SK-N-SH (cell line): ENCODE measurements at places on chromosomes 7 and 10.

DNA sequence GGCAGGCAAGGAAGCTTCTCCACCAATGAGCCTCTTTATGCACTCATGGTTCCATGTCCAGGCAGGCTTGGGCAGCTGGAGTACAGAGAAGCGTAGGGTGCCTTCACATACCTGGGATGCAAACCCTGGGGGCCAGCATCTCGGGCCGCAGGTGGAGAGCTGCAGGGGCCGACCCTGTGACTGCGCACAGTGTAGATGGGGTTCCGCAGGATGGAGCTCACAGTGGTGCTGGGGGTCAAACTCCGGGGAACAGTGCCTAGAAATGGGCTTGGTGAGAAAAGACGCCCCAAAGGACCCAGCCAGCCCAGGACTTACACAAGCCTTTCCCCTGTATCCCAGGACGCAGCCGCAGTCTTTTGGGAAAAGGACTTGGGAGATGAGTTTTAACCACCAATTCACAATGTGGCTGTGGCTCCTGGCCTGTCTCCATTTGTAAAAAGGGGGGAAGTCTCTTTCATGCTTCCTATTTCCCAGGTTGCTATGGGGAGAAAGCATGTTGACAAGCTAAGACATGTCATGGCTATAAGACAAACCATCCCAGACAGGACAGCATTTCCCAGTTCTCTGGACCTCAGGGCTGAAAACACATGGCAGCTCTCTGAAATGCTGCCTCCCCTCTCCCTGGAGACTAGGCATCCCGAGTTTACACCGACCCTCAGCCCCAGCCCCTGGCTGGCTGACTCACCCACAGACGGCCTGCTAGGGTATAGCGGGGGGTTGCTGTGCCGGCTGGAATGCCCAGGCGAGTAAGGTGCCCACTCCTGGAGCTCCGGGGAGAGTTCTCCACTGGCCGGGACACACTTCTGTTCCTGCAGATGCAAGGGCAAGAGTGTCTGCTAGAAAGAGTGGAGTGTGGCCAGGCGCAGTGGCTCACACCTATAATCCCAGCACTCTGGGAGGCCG, 107.1 kb downstream of the DLG5 start:
- no peak for DNase-seq

DNA sequence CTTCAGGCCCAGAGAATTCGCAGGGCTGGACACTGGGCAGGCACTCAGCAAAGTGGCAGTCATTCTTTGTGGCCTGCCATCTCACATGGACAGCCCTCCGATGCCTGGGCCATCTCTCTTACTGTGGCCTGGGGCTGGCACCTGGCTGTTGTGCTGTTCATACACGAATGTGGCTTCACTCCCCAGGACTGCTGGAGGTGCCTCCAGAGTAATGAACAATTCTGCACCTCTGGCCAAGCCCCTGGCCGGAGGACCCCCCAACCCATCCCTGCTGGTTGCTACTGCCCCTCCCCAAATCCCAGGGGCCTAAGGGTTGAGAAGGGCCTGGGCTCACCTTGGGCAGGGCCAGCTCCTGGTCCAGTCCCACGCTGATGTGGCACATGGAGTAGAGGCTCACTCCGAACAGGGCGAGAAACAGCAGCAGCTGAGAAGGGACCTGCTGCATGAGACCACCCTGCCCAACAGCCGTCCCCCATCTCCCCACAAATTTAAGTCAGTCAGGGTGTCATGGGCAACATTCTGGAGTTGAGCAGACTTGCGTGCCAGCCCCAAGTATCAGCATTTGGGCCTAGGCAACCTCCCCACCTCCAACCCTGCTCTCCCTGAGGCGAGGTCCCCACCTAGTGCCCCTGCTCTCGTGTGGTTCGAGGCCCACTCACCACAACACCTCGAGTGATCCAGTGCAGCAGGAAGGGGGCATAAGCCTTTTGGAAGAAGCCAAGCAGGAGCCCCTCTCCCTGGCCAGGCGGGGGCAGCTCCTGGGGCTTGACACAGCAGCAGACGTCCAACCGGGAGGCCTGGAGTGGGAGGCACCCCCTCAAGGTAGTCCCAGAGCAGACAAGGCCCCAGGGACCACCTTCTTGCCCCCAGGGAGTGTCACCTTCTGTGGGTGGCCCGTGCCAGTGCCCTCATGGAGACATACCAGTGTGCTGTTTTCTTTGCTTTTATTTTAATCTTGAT, 9.4 kb downstream of the NPC1L1 start:
- no peak for DNase-seq

- DNase-seq, result no peak
These were observed 3.1 kb upstream of the STEAP4 start for GRCh38 chr7:88309819-88310218.

DNA sequence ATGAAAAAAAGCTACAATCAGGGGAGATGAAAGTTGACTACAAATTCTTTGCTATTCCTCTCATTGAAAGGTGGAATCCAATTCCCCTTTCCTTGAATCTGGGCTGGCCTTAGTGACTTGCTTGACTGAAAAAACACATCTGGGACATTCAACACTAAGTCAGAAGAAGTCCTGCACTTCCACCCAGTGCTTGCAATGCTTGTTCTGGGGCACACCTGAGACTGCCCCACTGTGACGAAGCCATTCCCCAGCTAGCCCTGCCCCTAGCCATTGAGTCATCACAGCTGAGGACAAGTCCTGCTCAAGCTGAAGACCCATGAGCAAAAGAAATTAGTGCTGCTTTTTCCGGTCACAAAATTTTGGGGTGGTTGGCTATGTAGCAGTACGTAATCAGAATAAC, 19.2 kb upstream of the GRID1 start:
- DNase-seq, result no peak

DNA sequence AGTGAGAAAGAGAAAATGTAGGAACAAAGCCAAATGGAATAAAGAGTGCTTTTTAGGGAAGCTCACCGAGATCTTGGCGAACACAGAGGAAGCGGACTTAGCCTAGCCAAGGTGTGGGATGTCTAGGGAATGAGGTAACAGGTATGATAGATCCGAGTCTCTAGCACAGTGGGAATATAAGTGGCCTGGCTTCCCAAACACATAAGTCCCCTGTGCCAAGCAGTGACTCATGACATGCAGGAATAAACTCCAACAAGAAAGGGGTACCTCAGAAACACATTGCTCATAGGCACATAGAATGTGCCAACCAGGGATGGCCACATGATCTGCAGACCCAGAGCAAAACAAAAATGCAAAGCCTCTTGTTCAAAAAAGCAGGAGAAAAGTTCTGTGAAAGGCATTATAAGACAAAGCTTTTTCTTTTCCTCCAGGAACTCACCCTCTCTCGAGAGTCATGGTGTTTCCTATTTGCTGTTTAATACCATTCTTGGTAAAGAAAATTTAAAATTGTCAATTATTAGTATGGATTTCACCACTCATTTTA, 542.5 kb downstream of the GATA3 start:
- DNase-seq, result no peak

- DNase-seq, result no peak
These were observed 65.2 kb downstream of the ZMYND11 start for GRCh38 chr10:200405-200804.

DNA sequence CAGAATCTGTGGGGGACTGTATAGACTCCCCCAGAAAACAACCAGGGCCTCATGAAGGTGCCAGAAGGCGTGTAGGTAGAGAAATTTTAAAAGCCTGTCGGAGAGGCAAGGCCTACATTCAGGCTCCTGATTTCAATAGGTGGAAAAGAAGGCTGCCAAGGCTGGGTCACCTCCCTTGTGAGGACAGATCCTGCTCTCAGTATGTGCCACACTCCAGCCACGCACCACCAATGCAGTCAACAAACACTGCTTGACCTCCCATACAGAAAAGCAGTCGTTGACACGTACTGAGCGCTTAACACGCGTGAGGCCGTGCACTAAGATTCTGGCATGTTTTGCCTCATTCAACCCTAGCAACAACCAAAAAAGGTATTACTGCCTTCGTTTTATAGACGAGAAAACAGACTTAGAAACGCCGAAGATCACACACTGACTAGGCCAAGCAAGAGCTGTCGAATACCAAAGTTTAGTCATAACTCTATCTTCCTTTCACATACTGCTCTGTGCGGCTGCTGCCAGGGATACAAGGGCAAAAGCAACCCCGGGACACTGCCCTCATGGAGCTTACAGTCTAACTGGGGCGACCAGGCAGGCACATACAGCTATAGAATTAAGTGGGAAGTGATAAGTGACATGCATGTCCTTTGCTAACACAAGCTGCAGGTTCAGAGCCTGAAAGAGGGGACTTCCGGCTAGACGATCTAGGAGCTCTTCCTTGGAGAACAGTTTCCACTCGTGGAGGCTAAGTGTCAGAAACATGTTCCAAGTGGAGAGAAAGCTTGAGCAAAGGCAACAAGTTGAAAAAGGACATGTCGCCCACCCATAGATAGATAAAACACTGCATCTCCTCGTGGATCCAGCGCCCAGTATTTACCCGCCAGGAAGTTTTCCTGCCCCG, 797 bp upstream of the NKX2-3 start:
- DNase-seq, result no peak

DNA sequence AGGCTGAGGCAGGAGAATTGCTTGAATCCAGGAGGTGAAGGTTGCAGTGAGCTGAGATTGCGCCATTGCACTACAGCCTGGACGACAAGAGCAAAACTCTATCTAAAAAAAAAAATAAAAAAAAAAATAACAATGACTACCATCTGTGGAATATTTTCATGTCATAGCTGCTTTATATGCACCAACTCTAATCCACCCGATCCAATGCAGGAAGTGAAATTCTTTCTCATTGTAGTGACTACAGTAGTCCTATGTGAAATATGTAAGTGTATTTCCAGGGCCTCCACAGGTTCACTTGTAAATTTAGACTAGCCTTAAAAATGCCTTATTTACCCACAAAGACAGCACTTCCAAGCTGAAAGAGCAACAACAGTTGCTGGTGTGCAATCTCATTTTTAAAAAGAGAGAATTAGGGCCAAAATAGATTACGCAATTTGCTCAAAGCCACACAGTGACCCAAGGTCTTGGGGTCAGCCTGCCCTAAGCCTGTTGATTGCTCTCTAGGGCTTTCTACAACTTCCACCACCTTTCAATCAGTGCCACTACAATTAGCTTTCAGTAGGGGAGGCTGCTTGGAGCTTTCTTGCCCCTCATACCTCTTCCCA, 25.8 kb upstream of the EGFR start:
- DNase-seq, result no peak

DNA sequence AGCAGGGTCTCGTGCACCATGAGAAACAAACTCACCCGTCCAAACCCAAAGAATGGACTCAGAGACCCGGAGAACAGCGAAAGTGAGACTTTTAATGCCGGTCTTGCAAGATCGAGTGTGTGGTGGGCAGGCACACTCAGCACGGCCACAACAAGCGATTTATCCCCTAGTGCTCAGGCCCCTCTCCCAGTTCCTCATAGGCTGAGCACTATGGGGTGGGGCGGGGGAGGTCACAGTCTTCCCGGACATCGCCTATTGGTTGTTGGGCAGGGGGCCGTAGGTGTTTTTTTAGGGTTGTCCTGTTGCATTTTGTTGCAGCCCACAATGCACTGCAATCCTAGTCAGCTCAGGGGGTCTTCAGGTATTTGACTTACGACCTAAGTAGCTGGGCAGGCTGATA, 608.3 kb upstream of the FOXK1 start:
- DNase-seq, result no peak

- DNase-seq, result no peak
These were observed 106.9 kb upstream of the CSTF2T start for GRCh38 chr10:51806079-51806835.

DNA sequence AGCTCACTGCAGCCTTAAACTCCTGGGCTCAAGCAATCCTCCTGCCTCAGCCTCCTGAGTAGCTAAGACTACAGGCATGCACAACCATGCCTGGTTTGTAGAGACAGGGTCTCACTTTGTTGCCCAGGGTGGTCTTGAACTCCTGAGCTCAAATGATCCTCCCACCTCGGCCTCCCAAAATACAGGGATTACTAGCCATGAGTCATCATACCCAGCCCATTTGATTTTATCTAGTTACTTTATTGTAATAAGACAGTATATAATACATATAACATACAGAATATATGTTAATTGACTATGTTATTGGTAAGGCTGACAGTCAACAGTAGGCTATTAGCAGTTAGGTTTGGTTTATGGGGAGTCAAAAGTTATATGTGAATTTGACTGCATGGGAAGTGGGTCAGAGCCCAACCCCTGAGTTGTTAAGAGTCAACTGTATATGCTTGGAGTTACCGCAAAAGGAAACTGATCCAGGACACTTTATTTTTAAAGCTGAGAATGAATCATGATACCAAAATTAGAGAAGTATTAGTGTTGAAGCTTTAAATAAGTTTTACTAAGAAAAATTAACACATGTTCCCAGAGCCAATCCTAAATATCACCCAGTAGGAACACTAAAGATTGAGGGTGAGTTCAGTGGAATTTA, 20.7 kb upstream of the KMT2E start:
- DNase-seq, result no peak

- DNase-seq, result no peak
These were observed 618.3 kb upstream of the AUTS2 start for GRCh38 chr7:68980011-68980410.

- peak; percentile 96 for DNase-seq
These were observed 84.7 kb upstream of the GNA12 start for GRCh38 chr7:2928613-2929311.

DNA sequence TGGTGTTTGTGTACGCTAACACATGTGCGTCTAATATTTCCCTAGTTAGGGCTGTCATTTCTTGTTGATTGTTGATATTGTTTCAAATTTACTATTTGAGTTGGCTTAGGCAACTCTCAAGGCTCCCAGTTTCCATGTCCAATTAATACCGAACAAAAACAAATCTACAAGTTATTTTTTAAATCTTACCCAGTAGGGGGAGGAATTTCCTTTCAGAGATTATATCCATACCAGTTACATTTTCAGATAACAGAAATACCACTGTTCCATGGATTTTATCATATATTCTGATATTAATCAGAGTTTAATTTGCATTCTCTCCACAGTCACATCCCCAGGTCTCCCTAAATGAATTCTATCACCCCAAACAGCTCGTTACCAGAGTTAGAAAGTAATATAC, 7.2 kb upstream of the AKR1B10 start:
- no peak for DNase-seq

- DNase-seq, result peak; percentile 55
These were observed 70.2 kb upstream of the PPP2R2D start for GRCh38 chr10:131830446-131831130.

DNA sequence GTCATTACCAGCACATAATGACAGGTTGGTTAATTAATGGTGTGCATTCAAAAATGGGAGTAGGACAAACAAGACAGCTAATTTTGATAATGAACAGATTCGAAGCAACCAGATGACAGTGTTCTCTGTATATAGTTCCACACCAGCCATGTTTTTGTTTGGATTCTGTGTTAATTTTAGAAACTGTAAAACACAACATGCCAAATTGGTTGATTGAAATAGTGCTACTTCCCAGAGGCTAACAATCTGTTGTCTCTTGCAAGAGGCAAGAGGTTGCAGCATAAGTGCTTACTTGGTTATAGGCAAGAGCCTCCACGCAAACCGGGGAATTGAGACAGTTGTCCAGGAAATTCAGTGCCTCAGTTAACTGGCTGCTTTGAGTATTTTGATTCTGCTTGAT, 170.2 kb upstream of the HABP2 start:
- DNase-seq, result no peak

GRCh38 chr10:80199828-80200227, 5.5 kb downstream of the ANXA11 start:
- no peak for DNase-seq

GRCh38 chr10:70271996-70272924, 11.5 kb downstream of the NPFFR1 start:
- DNase-seq, result no peak

- peak; percentile 56 for DNase-seq
These were observed 118.7 kb upstream of the COL1A2 start for GRCh38 chr7:94276027-94276426.

GRCh38 chr7:151871904-151872303, 5.0 kb downstream of the PRKAG2 start:
- no peak for DNase-seq
